Activated CD4-positive, alpha-beta T cell treated with anti-CD3 and anti-CD28 coated beads, Interleukin-2, amount 10 ng/mL, durations not matched to agents 7 days and 5 days (primary cell): ENCODE measurements at places on chromosomes 12 and 14.

GRCh38 chr14:91647856-91648255, 84.0 kb downstream of the CATSPERB start:
- no peak for DNase-seq

GRCh38 chr14:56122301-56122700, 4.1 kb downstream of the PELI2 start:
- no peak for DNase-seq

DNA sequence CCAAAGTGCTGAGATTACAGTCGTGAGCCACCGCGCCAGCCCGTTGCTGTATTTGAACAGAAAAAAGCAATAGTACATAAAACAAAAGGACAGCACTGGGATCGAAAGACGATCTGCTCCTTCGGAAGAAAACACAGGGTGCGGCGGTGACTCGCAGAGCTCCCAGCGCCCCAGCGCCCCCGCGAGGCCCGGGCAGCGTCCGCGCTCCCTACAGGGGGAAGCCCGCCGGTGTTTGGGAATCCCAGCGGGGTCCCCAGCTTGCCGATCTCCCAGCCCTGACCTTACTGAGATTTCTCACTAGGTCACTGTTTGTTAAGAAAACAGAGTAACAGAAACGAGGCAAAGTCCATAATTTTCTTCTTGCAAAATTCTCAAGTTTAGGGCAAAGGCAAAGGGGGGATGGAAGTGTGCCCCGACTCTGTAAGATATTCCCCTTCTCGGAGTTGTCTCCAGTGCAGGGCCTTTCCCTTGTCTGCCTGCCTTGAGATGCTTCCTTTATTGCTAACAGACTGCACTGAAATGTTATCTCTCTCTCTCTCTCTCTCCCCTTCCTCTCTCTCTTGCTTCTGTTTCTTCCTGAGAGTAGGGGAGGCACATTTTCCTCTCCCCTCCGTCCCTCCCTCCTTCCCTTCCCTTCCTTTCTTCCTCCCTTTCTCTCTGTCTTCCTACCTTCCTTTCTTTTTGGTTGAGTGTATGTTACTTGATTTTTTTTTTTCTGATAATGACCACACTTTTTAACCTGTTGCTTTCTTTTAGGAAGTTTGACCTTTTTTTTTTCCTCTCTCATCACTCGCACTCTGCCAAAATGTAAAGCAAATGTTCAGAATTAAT, 91.9 kb downstream of the TMEM30B start:
- DNase-seq, result no peak

GRCh38 chr12:54891717-54892478, 37.6 kb downstream of the MUCL1 start:
- DNase-seq, result no peak

DNA sequence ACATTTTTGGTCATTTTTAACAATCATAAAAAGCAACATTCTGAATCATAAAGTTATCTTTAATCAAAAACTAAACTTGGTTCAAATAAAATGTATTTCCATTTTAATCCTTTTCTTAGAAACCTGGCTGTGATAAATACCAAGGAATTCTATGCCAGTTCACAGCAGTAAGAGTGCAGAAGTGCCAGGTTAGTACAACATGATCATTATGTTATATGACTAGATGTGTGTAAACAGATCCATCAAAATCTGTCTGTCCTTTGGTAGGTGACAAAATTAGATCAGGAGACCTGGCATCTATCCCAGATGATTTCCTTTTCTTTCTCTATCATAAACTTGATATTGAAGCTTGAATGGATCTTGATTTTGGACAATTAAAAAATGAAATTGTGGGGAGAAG, 200.6 kb upstream of the STXBP6 start:
- DNase-seq, result no peak

GRCh38 chr12:113097716-113098440, 37.7 kb downstream of the RASAL1 start:
- no peak for DNase-seq

GRCh38 chr12:87274594-87275245, 754.5 kb downstream of the C12orf50 start:
- no peak for DNase-seq

DNA sequence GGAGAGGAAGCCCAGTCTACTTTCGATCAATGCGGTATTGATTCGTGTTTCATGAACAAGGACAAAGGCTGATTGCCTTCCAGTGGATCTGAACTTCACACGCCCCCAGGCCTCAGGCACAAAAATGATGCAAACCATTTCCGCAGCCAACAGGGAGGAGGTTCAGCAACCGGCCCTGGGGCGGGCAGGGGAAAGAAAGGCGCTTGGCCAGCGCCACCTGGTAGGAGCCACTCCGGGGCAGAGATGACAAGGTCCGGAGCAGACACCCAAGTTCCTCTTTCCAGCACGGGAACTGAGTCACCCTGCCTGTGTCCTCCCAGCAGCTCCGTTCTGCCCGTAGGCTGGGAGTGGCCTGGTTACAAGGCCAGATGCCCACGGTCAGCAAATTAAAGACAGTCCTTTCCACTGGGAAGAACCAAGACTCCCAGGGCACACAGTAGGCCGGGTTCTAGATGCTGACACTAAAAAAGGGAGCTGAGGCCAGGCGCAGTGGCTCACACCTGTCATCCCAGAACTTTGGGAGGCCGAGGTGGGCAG, 136.3 kb downstream of the SCARB1 start:
- DNase-seq, result no peak
